ENCODE measurements at places on chromosomes 12 and 14. TPM values are rescaled to one million over a fixed set of nuclear protein-coding genes. Genes with fewer than 3 reads are reported as not detected.
A peak's percentile ranks its signal among the peaks of the same experiment; 100 is the strongest.

Gene CLEC4A
- not detected for total RNA-seq

Gene SRGAP1
- 720 TPM for total RNA-seq

GRCh38 chr12:28086521-28087155, 103.6 kb upstream of the CCDC91 start:
- DNase-seq: no peak

- no peak for DNase-seq
Measured at GRCh38 chr14:94970941-94971730, 186.2 kb downstream of the DICER1 start.

- no peak for DNase-seq
Measured at GRCh38 chr14:67734675-67735074, 33.0 kb downstream of the RDH12 start.

GRCh38 chr12:9064201-9064814, 51.4 kb downstream of the A2M start:
- peak; percentile 67 for DNase-seq

Measured in transverse colon (tissue), 4 donors.